ENCODE measurements at places on chromosomes 4 and X. TPM values are rescaled to one million over a fixed set of nuclear protein-coding genes. Genes with fewer than 3 reads are reported as not detected.

Gene ETDB
- total RNA-seq = not detected

Gene NPY5R
- 0.99 TPM for total RNA-seq

Gene CT45A3
- not detected for total RNA-seq

Gene FOXP3
- total RNA-seq = 0.49 TPM

Gene STPG2
- total RNA-seq = 1.4 TPM

Gene H2BW2
- total RNA-seq = 0.26 TPM

Gene USP17L29
- total RNA-seq = not detected

DNA sequence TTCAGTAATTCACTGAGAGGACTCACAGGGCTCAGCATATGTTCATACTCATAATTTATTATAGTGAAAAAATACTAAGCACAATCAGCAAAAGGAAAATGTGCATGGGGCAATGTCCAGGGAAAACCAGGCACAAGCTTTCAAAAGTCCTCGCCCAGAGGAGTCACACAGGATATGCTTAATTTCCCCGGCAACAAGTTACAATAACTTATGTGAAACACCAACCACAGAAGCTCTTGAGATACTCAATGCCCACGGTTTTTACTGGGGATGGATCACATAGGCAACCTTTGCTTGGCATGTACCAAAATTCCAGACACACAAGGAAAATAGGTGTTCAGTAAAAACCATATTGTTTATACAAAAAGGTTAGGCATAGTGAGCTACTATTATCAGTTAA is 38.5 kb upstream of the STPG2 start:
- DNase-seq = no peak

DNA sequence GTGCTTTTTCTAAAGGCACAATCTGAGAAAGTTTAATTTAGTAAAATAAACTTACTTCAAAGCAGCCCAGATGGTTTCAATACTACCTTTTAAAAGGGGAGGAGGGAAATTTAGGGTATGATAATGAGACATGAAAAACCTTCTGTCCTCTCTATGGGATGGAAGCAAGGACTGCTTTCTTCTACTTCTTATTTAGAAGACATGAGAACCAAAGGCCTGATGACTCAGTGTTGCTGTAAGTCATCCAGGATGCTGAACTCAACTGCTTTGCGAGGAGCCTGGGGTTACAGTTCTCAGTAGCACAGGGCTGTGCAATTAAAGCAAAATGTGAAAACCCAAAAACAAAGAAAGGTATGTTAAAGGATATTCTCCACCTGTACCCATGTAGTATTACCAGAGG is 140.8 kb upstream of the EDNRA start:
- DNase-seq = no peak

DNA sequence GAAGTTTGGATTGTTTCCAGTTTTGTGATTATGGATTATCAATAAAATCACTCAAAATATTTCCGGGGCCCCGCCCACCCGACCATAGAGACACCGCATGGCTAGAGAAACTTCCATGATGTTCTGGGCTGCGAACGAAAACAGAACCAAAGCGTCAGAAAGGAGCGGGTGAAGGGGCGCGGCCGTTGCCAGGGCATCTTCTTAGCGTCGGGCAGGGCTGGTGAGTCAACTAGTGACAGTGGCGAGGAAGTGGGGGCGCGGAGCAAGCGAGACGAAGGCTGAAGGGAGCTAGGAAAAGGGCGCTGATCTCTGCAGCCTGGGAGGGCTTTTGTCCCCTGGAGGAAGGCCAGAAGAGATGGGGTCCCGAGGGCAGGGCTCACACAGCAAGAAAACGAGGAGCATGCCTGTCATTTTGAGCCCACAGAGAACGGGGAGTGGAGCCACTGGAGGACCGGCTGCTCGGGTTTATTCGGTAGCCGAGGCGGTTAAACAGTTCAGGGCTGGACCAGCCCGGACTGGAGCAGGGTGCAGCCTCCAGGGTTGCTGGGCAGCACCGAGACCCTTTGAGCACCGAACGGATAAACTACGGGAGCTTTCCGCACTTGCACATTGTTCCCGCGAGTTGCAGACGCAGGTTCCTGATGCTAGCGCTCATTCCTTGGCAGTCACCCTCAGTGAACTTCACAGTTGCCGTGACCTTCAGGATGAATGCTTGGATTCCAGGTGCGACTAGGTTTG is 298.1 kb upstream of the TRPC5 start:
- DNase-seq = no peak

- DNase-seq = no peak
Observed at GRCh38 chrX:87805829-87806490, 288.4 kb downstream of the KLHL4 start.

DNA sequence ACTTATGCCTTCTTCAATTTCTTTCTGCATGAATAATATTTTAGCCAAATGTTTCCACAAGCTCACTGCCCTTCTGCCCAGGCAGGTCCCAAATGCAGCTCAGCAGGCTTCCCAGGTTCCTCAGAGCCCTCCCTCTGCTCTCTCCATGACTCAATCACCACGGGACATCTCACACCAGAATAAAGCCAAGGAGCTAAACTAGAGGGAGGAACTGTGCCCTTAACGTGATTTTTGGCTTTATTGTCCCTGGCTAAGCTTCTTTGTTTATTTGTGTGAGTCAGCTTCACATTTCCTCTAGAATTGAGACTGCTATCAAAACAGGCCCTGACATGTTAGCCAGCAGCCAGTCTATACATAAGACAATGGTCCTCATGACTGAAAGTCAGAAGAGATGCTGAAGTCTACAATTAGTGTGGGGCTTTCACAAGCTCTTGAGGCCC is 186.4 kb upstream of the GALNT7 start:
- peak; percentile 74 for DNase-seq

GRCh38 chr4:13313856-13314255 is 170.3 kb downstream of the RAB28 start:
- DNase-seq = no peak

- no peak for DNase-seq
Observed at GRCh38 chr4:57048590-57049304, 61.4 kb downstream of the IGFBP7 start.

- no peak for DNase-seq
Observed at GRCh38 chr4:152234571-152234970, 301.3 kb downstream of the FBXW7 start.

- no peak for DNase-seq
Observed at GRCh38 chr4:25937801-25938200, 23.8 kb downstream of the SMIM20 start.

Measured in ureter (tissue), 1 donor.